Body of pancreas (tissue), 4 donors: ENCODE measurements at places on chromosomes 5 and 9.
A peak's percentile ranks its signal among the peaks of the same experiment; 100 is the strongest.

GRCh38 chr5:86038566-86038965, 579.2 kb upstream of the COX7C start:
- no peaks in the 10 kb centered on the region for H3K4me1 ChIP-seq
- no peak overlapping the region for H3K4me3 ChIP-seq
- H3K27me3 ChIP-seq = no peaks in the 10 kb centered on the region
- DNase-seq = no peak
- no peak overlapping the region for H3K27ac ChIP-seq

DNA sequence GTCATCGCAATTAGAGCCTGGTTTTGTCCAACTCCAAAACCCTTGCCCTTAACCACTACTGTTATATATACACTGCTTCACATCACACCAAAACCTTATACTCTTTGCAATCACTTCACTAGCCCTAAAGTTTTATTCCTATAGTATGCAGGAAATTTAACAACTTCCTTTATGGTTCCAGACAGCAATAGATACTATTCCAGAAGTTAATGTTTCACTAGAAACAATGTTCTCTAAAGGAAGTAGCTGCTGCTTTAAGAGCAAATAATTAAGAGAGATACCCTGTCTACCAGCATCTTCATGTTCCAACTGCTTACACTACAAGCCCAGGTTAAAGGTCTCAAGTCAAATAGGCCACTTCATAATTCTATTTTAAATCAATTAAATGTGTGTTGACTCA, 22.0 kb downstream of the FREM1 start:
- H3K27ac ChIP-seq = no peak overlapping the region
- no peak for DNase-seq
- no peaks in the 10 kb centered on the region for H3K27me3 ChIP-seq
- H3K4me3 ChIP-seq = no peak overlapping the region
- H3K36me3 ChIP-seq = no peaks in the 10 kb centered on the region

DNA sequence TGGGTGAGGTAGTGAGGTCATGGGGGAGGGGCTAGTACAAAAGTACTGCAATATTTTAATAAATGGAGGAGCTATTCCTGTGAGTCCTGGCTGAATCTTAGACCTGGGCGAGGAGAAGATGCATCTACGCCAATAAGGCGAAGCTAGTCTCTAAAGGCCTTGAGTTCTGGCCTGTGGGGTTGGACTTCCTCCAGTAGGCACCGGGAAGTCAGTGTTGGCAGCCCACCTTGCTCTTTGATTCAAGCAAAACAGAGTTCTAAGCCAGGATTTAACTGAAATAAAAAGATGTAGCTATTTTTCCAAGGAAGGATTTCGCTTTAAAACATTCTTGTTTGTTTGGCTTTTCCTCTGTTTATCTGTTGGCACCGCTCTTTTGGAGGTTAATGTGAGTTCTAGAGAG, 244.6 kb downstream of the KIF4B start:
- H3K4me3 ChIP-seq = no peak overlapping the region
- H3K36me3 ChIP-seq = no peaks in the 10 kb centered on the region
- no peaks in the 10 kb centered on the region for H3K27me3 ChIP-seq
- no peak for DNase-seq
- no peaks in the 10 kb centered on the region for H3K4me1 ChIP-seq
- H3K27ac ChIP-seq = no peak overlapping the region

GRCh38 chr9:133127340-133127981, 6.4 kb upstream of the RALGDS start:
- no peak overlapping the region for H3K4me3 ChIP-seq
- peak; percentile 95 for DNase-seq
- H3K27ac ChIP-seq = peak overlapping the region; percentile 87

DNA sequence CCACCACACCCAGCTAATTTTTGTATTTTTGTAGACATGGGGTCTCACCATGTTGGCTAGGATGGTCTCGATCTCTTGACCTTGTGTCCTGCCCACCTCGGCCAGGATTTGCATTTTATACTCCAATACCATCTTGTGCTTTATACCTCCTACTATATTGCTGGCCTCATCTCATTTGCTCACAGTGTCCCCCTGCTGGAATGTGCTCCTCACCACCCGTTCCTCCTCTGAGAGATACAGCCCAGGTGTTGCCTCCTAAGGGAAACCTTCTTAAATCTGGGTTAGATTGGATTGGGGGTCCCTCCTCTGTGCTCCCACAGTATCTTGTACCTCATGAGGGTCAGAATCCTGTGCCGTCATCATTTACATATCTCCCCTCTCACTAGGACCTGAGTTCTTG, 131.7 kb downstream of the PAPPA start:
- no peak overlapping the region for H3K27ac ChIP-seq
- H3K4me3 ChIP-seq = no peak overlapping the region

DNA sequence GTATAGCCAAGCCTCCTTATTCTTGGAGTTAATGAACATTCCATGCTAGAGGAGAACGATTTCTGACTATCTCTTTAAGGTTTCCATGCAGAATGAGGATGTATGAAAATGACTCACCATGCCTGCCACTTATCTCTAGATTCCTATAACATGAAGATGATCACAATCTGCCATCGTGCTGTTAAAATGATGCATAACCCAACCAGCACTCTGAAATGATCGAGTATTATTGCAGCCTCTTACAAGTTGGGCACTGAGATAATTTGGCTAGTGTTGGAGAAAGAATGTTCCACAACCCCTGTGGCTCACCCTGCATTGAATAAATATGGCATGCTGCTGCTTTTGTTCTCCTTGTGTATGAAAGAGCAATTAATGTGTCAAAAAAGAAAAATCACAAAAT, 1143.6 kb upstream of the WWC1 start:
- DNase-seq = no peak
- no peak overlapping the region for H3K4me3 ChIP-seq
- H3K36me3 ChIP-seq = no peaks in the 10 kb centered on the region
- H3K4me1 ChIP-seq = no peaks in the 10 kb centered on the region

DNA sequence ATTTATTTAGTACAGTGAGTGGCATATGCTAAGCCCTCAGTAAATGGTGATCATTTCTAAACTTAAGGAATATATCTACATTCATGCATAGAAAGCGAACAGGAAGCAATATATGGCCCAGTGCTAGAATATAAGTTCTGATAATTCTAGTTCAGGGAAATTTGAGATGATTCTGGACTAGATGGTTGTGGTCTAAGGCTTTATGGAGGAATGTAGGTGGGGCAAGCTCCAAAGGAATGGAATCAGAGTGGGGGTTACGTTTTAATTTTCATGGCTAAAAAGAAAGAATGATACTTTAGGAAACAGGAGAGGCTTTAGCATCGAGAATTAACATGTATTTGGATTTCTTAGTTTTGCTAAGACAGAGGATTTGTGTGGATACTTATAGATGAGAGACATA, 56.1 kb downstream of the MTREX start:
- DNase-seq = no peak
- H3K27me3 ChIP-seq = no peaks in the 10 kb centered on the region
- H3K4me3 ChIP-seq = no peak overlapping the region
- H3K36me3 ChIP-seq = peaks cover 2% of the 10 kb centered on the region
- peak overlapping the region; percentile 10 for H3K27ac ChIP-seq

DNA sequence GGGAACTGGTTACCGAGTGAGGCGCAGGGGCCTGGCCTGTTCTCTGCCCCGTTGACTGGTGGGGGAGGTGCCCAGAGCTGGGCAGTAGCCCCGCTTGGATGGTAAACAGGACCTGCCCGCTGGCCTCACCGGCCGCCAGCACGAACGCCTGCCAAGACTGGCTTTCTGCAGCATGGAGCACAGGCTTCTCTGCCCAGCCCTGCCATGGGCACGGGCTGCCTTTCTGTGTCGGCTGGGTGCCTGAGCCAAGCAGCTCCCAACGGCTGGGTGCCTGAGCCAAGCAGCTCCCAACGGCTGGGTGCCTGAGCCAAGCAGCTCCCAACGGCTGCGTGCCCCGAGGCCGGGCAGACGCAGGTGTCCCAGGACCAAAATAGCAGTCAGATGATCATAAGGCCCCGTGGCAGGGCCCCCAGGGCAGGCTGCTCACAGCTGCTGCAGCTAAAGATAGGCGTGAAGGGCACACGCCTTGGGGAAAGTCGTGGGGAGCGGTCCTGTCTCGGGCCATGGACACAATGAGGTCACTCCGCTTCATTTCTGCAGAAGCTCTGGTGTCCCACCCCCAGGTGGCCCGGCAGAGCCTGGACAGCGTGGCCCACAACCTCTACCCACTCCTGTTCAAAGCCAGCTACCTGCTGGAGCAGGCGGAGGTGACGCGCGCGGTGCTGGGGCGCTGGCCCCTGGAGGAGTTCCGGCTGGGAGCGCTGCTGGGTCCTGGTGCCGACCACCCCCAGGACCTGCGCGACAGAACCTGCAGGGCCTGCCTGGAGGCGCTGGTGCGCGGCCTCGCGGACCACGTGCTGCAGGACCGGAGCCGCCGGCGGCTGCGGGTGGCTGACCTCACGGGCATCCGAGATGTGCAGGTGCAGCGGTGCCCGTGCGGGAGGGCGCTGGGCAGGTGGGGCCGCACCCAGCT, at the start of gene LRRC14B:
TSS of gene LRRC14B (plus strand) at position 460 of the 913 bp plus-strand sequence. CDS start at position 504, 44 bp downstream.
- no peaks in the 10 kb centered on the region for H3K36me3 ChIP-seq
- H3K27ac ChIP-seq = no peak within 1 kb of the TSS
- no peak for DNase-seq
- H3K4me3 ChIP-seq = no peak within 1 kb of the TSS
- H3K27me3 ChIP-seq = no peaks in the 10 kb centered on the region
- H3K4me1 ChIP-seq = peaks cover 24% of the 10 kb centered on the region

DNA sequence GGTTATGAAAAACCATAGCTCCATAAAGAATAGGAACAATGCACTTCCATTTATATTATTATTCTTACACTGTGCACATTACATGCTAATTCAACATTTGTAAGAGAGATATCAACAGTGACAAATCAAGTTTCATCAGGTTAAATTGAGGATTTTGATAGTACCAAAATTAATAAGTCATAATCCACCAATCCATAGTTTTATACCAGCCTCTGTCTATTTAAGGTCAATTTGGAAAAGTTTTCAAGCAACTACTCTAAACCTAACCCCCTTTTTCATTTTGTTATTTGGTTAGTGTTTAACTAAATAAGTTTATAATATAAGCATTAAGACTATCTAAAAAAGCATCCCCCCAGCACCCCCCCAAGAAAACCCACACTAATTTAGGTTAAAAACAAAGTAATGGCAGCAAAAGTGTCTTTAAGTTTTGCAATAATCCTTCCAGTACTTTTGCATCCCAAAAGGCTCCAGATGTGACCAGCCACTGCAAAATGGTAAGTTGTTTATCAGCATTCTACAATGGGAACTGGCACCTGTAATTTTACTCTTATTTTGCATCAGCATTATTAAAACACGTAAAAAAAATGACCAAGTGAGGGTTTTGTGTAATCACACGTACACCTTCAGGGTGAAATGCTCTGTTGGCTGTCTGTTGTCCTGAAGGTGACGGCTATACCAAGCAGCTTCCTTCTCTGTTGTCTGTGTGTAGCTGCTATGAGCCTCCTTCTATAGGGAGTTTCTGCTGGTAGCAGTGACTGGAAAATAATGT, 36.8 kb upstream of the SSBP2 start:
- peak overlapping the region; percentile 65 for H3K27ac ChIP-seq
- no peaks in the 10 kb centered on the region for H3K27me3 ChIP-seq
- peaks cover 43% of the 10 kb centered on the region for H3K4me1 ChIP-seq

- DNase-seq = peak; percentile 71
- H3K4me1 ChIP-seq = peaks cover 18% of the 10 kb centered on the region
- peak overlapping the region; percentile 52 for H3K27ac ChIP-seq
- H3K36me3 ChIP-seq = no peaks in the 10 kb centered on the region
- H3K27me3 ChIP-seq = no peaks in the 10 kb centered on the region
Observed at GRCh38 chr9:20621471-20622329, 599 bp downstream of the MLLT3 start.

- no peaks in the 10 kb centered on the region for H3K36me3 ChIP-seq
- no peaks in the 10 kb centered on the region for H3K27me3 ChIP-seq
- no peak overlapping the region for H3K27ac ChIP-seq
Observed at GRCh38 chr9:134575901-134576176, 65.8 kb upstream of the COL5A1 start.

GRCh38 chr9:112848316-112849151, 42.1 kb downstream of the SLC46A2 start:
- peaks cover 9% of the 10 kb centered on the region for H3K4me1 ChIP-seq
- H3K27ac ChIP-seq = no peak overlapping the region
- no peaks in the 10 kb centered on the region for H3K27me3 ChIP-seq
- no peak for DNase-seq

DNA sequence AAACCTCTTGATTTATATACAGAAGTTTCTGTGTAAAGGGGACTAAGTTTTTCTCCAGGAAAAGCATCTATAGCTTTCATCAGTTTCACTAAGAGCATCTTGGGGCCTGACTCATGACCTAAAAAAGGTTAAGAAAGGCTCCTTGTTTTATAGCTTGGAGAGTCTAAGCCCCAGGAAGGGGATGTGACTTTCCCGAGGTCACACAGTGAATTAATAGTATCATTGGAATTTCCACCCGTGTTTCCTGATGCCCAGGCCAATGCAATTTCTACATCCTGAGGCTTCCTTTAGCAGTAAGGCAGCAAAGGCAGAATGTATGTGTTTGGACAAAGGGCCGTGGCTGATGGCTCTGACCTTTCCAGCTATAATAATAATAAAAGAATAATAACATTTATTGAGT, 8.6 kb downstream of the MORN5 start:
- H3K4me3 ChIP-seq = no peak overlapping the region
- no peak for DNase-seq
- no peaks in the 10 kb centered on the region for H3K36me3 ChIP-seq
- H3K4me1 ChIP-seq = no peaks in the 10 kb centered on the region
- H3K27me3 ChIP-seq = no peaks in the 10 kb centered on the region

DNA sequence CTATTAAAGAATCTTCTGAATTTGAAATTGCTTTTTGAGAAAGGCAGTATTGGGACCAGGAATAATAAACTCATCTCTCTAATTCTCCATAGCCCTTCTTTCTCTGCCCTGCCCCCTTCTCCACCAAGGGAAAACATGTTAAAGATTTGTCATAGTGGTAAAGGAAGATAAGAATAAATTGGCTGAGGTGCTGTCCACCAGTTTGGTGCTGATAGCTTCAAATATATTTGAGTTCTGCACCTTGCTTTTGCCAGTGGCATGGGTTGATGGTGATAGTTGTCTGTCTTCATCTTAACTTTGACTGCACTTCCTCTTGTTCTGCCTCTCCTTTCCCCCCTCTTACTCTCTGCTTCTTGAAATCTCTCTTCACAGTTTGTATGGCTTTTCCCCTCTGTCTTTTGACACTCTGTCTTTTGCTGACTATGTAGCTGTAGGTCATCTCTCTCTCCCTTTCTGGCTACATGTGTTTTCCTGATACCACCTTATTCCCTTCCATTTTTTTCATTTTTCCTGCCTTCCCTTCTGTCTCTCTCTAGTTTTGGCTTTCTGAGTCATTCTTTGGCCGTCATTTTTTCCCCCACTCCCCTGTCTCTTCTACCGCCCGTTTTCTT, 56.6 kb downstream of the NDUFS4 start:
- no peak overlapping the region for H3K4me3 ChIP-seq
- H3K36me3 ChIP-seq = no peaks in the 10 kb centered on the region
- no peak for DNase-seq
- H3K27ac ChIP-seq = no peak overlapping the region
- no peaks in the 10 kb centered on the region for H3K4me1 ChIP-seq

DNA sequence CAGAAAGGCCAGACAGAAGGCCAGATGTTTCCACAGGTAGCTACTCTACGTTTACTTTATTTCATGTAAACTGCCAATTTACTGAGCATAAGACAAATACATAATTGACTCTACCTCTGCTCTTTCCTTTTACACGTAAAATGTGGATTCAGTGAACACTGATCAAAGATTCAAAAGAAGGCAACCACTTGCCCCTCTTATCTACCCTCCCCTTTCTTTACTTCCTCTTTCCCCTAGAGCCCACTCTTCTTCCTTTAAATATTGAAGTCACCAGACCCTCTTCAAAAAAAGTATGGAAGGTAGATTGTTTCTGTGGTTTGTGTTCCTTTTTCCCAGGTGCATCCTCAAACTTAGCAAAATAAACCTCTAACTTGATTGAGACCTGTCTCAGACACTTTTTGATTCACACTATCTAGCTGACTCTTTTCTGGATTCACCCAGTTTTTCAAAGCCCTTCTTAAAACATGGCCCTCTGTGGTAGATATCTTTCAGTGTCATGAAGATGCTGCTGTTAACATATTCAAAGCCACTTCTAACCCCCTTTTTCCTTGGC, 6.7 kb downstream of the FAM114A2 start:
- DNase-seq = no peak
- no peak overlapping the region for H3K4me3 ChIP-seq
- H3K27ac ChIP-seq = no peak overlapping the region
